ENCODE measurements at places on chromosomes 2 and 18.

- DNase-seq = no peak
These were observed 256.6 kb upstream of the ACVR2A start for GRCh38 chr2:147588191-147588590.

DNA sequence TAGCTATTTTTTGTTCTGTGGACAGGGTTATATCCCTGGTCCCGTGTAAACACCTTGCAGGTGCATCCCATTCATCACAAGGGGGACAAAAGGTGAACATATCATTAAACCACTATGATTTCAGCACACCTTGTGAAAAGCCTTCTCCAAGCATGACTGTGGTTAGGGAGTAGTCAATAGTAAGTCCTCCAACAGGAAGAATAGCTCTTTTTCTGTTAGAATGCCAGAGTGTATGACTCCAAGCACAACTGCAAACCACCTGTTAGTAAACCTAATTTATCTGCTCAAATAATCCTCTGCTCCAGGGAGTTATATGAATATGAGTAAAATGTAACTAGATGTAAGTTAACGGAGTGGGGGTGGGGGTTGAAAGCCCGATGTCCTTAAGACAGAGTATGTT is 240.5 kb downstream of the AGPS start:
- no peak for DNase-seq

DNA sequence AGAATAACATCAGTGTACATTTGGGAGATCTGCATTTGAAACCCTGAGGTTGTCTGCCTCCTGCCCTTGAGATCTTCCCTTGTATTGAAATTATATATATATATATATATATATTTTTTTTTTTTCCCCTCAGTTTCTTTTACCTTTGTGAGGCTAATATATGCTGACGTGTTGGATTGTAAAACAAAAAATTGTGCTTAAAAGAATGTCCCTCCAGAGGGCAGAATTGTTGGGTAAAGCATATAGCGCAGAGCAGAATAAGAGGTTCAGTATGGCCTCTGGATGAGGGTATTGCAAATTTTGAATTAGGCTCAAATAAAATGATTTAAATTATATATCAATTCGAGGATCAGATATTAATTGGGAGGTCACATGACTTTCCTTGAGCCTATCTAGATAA is 12.4 kb downstream of the NABP1 start:
- DNase-seq = no peak

DNA sequence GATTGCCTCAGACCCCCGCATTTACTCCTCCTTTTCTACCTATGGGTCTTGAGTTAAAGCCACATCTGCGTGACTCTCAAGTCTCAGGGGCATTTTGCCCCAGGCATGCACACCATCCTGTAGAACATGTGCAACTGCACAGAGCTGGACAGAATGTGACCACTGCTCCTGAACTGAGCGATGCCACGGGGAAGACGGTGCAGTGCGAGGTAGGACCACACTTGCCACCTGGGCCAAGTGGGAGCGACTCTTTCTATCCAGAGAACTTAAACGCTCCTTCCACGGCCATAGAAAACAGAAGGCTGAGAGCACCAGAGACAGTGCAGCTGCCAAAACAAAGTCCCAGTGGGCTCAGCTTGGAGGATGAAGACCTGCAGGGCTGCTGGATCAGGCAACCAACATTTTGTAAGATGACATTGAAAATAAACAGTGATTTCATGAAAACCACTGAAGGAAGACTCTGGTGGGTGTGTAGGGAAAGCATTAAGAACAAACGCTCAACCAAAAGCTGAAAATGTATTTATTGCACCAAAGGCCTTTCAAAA is 149.0 kb upstream of the HDAC4 start:
- DNase-seq = no peak

DNA sequence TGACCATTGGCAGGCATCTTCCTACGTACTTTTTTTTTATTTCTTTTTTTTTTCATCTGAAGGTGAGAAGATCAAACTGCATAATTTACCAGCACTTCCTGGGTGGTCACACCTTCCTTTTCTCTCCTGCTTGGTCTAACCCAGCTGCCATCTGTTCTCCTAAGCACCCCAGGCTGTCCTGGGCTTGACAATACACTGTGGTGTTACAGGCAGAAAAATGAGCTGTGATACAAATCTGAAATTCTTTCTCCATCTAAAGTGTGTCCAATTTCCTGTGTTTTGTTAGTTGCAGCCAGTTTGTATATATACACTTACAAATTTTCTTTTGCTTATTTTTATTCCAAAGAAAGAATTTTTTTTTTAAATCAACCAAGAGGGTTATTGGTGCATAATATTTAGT is 786.0 kb upstream of the ZEB2 start:
- no peak for DNase-seq

DNA sequence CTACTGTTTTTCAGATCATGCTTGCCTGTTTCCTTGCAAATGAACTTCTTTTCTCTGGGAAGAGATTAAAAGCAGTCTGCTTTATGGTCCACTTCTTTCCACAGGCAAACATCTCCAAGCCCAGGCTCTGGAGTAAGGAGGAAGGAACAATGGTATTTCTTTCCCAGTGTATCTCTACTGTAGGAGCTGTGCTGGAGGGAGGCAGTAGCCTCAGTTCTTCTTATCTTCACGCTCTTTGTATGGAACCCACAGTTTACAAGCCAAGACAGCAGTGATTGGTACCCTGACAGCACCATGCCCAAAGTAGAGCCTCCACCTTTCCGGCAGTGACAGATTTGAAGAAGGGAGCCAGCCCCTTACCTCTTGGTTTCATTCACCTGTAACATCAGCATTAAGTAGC is 35.2 kb downstream of the SPOPL start:
- no peak for DNase-seq

GRCh38 chr2:58720770-58721697 is 479.9 kb upstream of the FANCL start:
- no peak for DNase-seq

DNA sequence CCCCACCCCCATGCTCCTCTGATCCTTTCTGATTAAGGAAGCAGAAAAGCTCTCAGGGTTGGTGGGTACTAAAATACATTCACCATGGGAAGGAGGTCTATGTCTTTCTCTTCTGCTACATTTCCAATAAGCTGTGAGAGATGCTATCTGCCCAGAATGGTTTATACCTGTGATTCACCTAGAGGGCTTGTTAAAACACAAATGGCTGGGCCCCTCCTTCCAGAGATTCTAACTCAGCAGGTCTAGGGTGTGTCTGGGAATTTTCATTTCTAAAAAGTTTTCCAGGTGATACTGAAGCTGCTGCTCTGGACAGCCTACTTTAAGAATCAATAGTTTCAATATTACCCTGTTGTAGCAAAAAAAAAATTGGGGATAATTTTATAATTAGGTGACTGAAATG is 772.2 kb upstream of the ZEB2 start:
- no peak for DNase-seq

Measured in naive thymus-derived CD4-positive, alpha-beta T cell (primary cell).